Thoracic aorta (tissue), 2 donors: ENCODE measurements at places on chromosomes 11 and 22. TPM values are rescaled to one million over a fixed set of nuclear protein-coding genes. Genes with fewer than 3 reads are reported as not detected.

DNA sequence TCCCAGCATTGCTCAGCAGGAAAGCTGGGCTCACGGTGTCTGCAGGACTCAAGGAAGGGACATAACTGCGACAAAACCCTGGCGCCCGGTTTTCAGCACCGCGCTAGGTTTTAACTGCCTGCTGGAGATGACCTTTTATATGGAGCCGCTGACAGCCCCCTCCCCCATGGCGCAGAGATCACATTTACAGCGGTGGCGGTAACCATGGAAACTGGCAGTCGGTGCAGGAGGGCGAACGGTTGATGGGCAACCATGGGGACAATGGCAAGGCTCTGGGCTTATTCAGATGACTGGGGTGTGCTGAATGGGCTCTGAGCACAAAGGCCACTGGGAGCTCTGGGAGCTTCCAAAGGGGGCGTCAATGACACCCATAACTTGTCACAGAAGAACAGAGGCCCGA is 37.2 kb downstream of the CELSR1 start:
- no peak for DNase-seq

- DNase-seq, result no peak
Observed at GRCh38 chr11:13168271-13168670, 109.3 kb upstream of the BMAL1 start.

- DNase-seq, result no peak
Observed at GRCh38 chr11:34624069-34624468, 3.2 kb downstream of the EHF start.

The KCNC1 gene
- total RNA-seq, result not detected

The POU2AF3 gene
- total RNA-seq, result 1.7 TPM
